ENCODE measurements at places on chromosomes 5 and 9.

DNA sequence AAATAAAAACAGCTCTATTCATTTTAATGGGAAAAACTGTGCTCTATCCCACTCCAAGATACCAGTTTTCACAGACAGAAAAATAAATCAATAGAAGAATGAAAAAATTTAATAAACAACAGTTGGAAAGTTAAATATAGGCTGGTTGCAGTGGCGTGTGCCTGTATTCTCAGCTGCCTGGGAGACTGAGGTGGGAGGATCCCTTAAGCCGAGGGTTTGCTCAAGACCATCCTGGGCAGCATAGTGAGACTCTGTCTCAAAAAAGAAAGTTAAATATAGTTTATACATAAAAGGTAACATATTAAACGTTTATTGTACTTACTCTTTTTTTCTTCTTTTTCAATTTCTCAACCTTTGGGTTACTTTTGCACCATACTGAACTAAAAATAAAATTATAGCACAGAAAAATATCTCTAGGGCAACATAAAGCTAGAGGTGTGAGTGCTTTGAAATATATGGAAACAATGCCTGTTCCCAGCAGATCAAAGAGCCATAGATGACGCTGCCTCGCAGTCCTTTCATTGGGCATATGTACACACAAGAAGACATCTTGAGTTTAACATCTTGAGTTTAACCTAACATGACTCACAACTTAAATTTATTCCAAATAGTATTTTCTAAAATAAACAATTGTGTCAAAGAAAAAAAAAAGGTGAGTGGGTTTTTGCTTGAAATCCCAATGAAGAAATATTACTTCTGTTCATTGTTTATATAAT, 25.7 kb upstream of the KLF9 start:
- DNase-seq, result peak; percentile 27

DNA sequence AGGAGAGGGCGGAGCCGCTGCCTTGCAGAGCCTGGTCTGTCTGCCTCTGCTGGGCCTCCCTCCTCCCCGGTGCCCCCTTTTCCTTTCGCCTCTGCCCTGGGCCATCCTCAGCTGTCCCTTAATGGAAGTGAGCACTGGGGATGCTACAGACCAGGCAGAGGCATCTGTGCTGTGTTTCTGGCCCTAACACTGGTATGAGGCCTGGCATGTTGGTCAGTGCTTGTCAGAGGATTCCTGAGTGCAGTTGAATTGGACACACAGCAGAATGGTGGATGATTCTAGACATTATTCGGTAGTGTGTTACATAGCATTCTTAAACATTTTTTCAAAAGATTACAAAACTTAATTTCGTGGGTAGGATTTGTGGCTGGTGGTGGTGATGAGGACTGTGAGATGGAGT, 88.6 kb downstream of the EHMT1 start:
- no peak for DNase-seq

GRCh38 chr5:141674747-141675146, 7.3 kb downstream of the ARAP3 start:
- no peak for DNase-seq

DNA sequence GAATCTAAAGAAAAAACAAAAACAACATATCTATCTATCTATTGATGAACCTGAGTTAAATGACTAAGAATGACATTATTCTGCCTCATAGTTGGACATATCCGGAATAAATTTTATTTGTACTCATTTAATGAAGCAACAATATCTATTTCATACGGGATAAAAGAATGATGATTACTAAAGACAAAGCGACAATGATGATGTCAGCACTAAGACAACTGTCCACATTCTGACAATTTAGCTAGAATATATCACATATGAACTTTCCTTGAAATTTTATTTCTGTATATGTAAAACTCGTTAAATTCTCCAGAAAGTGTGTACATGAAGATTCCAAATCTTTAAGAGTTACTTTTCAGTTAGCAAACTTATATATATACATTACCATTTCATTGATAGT, 23.2 kb upstream of the SHISAL2B start:
- no peak for DNase-seq

- peak; percentile 91 for DNase-seq
Measured at GRCh38 chr9:98790842-98791607, 5.3 kb downstream of the ANKS6 start.

- DNase-seq, result no peak
Measured at GRCh38 chr9:130971294-130971849, 32.3 kb upstream of the FIBCD1 start.

- no peak for DNase-seq
Measured at GRCh38 chr9:121884057-121884541, 209.0 kb downstream of the TTLL11 start.

DNA sequence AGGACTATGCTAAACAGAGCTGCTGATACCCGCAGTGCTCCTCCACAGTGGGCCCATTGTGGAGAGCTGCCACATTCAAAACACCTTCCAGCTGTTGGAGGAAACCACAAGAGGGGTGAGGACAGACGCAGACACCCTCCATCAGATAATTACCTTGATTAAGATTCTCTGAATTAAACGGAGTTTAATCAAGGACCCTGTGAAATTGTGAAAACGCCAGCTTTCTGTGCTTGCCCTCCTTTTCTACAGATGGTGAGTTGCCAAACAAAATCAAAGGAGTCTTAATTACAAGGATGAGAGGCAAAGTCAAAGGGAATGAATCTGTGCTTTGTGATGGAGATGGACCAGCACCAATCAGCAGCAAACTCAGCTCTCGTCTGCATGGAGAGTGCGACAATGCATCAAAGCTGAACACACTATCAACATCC, 596.1 kb downstream of the ELAVL2 start:
- no peak for DNase-seq

- DNase-seq, result no peak
Measured at GRCh38 chr5:167821151-167821550, 470.3 kb upstream of the WWC1 start.

GRCh38 chr9:69397384-69398214, 72.6 kb downstream of the ENTREP1 start:
- DNase-seq, result no peak

- DNase-seq, result no peak
Measured at GRCh38 chr9:34047864-34048726, 592 bp downstream of the UBAP2 start.

DNA sequence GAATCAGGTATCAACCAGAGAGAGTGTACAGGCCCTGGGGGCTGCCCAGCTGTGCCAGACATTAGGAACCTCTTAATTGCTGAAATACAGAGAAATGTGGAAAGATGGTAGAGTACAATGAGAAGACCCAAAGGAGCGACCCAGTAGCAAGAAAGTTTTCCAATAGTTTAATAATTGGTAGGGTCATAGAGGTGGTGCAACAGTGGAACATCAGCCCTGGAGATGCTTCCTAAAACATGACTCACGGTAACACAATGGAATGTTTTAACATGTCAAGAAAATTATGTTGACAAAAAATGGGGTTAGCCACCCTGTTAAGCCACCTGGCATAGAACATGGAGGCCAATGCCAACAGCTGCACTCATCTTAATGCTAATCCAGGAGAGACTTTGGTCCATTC, 284.1 kb downstream of the ELAVL2 start:
- no peak for DNase-seq

DNA sequence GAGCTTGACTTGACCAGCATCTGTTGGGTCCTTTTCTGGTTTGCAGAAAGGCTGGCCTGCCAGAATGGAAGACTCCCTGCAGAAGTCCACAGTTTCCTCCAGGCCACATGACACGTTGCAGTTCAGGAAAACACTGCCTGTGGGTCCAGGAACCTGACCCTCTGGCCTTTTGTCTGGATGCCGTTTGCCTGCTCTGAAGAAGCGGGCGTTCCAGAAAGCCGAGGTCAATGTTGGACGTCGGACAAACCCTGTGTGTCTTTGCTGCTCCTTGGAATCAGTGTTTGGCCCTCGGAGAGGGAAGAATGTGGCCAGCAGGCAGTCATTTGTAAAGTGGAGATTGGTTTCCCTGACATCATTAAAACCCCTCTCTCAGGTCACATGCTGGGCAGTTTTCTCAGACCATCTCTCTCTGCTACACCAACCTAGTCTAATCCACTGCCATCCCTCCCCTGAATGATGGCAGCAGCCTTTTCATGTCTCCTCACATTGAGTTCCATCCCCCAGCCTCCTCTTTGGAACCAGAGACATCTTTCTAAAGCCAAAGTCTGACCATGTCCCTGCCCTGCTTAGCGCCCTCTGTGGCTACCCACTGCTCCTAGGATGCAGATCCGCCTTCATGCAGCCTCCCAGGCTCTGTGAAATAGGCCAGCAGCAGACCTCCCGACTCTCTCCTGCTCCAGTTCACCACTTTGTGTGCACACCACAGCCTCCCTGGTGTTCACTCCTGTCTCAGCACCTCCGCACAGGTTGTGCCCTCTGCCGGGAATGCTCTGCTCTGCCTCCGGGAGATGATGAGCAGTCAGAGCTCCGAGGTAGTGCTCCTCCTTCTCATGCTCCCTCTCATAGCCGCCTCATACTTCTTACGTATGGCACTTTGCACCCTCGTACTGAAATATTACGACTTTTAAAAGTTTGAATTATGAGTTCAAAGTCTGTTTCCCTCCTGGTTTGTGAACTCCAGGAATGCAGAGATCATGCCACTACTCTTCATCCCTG, 75.6 kb downstream of the RALGPS1 start:
- peak; percentile 8 for DNase-seq

- no peak for DNase-seq
Measured at GRCh38 chr9:137439158-137439714, 1.9 kb downstream of the ENTPD8 start.

DNA sequence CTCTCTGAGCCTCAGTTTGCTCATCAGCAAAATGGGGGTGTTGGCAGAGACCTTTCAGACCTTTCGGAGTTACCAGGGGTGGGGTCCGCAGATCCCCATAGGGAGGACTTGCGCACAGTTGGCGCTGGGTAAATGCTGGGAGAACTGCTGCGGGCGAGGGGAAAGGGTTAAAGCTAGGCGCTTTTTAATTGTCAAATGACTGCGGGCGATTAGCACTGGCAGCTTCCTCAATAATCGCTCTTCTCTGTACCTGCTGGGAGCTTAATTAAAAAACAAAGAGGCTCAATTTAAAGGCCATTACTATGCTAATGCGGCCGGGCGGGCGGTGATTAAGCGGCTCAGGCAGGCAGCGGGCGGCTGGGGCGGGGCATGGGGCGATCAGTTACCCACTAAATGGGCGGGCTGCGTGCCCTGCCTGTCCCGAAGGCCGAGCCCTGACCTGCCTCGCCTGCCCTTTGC, 63.0 kb downstream of the LMX1B start:
- DNase-seq, result no peak

- DNase-seq, result no peak
Measured at GRCh38 chr5:1875281-1875842, 7.4 kb downstream of the IRX4 start.

GRCh38 chr9:135249191-135249590, 161.7 kb downstream of the OLFM1 start:
- DNase-seq, result no peak

- DNase-seq, result no peak
Measured at GRCh38 chr5:18745042-18745987, 1111.1 kb downstream of the TAF11L14 start.

- DNase-seq, result no peak
Measured at GRCh38 chr5:73630765-73631164, 4.8 kb downstream of the ARHGEF28 start.

GRCh38 chr5:157965040-157965678, 106.2 kb upstream of the CLINT1 start:
- DNase-seq, result no peak

DNA sequence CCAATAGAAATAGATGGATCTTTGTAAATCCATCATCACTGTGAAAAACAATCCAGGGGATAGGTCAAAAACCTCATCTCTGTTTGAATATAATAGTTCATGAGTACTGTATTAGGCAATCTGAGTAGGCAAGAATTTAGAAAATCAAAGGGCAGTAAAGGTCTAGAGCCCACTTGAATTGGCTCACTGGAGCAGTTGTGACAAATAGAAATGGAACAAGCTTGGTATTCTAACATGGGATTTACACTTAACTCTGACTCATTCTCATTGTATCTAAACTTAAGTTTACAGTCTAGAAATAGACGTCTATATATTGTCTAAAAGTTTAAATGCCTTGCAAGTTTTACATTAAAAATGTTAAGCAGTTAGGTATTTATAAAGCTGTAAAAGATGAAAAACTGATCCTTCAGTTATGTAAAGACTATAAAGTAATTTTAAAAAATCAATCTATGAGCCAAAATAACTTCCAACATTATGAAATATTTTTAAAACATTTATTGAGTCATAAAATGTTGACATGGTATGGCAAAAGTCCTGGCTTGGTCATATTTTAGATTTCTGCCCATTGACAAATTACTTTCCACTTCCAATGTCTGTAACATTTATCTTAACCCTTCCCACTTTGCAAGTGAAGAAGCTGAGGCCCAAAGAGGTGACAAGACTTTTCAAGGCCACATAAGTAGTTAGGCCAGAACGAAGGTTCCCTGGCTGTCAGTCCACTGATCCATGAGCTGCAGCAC, 203.7 kb upstream of the NREP start:
- DNase-seq, result no peak

DNA sequence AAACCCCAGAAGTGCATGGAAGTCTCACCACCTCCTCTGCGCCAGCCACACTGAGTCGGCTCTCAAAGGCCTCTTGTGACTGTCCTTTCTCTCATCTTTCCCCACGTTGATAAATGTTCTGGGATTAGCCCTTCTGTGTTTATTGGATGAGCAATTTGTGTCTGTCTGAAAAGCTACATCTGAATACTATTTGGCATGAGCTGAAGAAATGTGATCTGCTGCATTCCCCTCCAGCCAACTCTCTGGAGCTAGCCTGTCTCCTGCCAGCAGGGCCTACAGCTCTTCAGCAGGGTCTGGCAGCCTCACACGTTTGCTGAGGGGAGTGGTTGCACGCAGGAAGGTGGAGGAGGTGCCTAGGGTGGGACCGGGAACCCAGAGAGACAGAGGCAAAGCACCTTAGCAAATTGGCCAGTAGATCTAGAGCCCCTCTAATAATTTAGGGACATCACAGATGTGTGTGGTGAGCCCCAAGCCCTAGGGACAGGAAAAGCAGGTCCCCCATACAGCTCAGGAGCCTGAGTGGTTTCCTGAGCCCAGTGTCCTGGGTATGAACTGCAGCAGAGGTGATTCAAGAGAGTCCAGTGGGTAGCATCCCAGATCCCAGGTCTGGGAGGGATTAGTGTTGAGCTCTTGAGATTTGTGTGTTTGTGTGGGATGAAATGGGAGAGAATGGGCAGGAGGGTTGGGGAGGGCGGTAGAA, 20.5 kb upstream of the B4GALT1 start:
- peak; percentile 72 for DNase-seq

GRCh38 chr5:37552770-37553719, 173.9 kb downstream of the WDR70 start:
- DNase-seq, result no peak

All from fibroblast of the conjunctiva (primary cell).